Left forelimb (tissue), 1 donor: ENCODE measurements at places on chromosomes 2 and 18.

- DNase-seq, result no peak
Measured at GRCh38 chr18:58049000-58049688, 5.1 kb downstream of the NEDD4L start.

DNA sequence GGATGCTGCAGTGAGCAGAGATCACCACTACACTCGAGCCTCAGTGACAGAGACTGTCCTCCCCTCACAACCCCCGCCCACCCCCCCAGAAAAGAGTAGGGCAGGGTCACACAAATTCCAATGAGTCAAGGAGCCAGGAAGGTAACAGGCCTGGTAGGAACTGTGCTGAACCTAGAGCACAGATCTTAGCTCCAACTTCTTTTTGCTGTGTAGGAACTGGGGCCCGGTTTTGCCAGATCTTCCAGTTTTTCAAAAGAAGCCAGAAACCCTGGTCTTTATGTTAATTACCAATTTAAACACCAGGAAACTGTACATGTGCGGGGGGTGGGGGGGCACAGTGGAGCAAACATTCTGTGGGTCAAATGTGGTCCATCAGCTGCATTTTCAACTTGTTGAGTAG lies 71.0 kb downstream of the PRPF40A start:
- no peak for DNase-seq

- DNase-seq, result no peak
Measured at GRCh38 chr2:16546128-16546754, 119.4 kb downstream of the CYRIA start.

- no peak for DNase-seq
Measured at GRCh38 chr2:70247364-70248180, 856 bp downstream of the TIA1 start.

- DNase-seq, result no peak
Measured at GRCh38 chr2:214631406-214631805, 178.1 kb downstream of the BARD1 start.
